ENCODE measurements at places on chromosomes 5 and 9.

DNA sequence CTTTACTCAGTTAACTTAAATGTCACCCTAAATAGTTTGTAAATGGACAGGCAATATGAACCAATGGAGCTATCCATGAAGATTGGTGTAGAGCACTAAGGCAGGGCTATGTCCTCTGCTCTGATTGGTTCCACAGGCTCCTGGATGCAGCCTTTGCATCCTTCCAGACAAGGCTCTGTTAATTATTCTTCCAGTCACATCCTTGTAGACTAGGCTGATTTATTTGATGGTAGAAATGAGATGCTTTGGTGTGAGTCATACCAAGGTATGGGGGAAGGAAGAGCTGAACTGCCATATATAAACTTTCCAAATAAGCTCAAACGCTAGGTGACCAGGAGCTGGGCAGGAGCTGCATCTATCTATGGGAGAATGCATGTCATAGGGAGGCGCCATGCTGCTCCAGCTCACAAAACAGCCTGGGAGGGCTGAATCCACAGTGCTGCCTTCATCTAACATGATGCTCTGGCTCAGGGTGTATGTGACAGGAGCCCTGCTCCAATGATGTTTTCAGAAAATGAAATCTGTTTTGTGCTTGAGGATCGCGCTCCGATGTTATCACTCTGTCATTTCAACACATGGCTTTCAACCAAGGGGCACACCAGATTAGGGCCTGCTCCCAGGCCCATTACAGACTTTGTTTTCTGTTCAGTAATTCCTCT lies 818.0 kb upstream of the ZNF608 start:
- H3K4me3 ChIP-seq, result no peak overlapping the region
- peaks cover 4% of the 10 kb centered on the region for H3K27me3 ChIP-seq
- no peak overlapping the region for H3K27ac ChIP-seq
- H3K36me3 ChIP-seq, result no peaks in the 10 kb centered on the region

DNA sequence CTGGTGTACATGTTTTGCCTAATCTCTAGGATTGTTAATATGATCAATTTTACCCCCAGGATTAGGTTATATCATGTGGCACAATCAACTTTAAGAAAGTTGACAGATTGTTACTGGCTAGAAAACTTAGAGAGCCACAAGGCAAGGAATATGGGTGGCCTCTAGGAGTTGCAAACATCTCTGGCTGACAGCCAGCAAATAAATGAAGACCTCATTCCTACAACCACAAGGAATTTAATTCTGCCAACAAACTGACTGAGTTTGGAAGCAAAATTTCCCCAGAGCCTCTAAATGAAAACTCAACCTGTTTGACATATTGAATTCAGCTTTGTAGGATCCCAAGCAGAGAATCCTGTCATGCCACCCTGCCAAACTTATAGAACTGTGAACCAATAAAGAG lies 196.4 kb upstream of the PTGER4 start:
- peak overlapping the region; percentile 91 for H3K27ac ChIP-seq
- H3K36me3 ChIP-seq, result no peaks in the 10 kb centered on the region
- no peaks in the 10 kb centered on the region for H3K27me3 ChIP-seq

DNA sequence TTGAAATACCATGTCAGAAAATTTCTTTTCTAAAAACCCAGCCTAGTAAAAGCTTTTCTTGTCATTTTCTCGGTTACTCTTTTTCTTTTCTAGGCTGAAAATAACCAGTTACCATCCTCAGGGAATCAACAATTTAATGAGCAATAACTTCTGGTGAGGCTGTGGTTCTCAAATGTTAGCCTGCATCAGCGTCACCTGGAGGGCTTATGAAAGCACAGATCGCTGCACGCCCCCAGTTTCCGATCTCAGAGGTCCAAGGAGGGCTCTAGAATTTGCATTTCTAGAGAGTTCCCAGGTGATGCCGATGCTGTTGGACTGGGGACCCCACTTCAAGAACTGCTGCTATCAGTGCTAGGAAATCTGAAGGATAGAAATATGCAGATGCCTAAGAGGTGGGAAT lies 28.9 kb upstream of the TLE1 start:
- no peak overlapping the region for H3K4me3 ChIP-seq
- no peak for DNase-seq

GRCh38 chr5:21661184-21661583 lies 1192.0 kb downstream of the CDH12 start:
- no peaks in the 10 kb centered on the region for H3K36me3 ChIP-seq
- no peaks in the 10 kb centered on the region for H3K4me1 ChIP-seq
- DNase-seq, result no peak
- no peaks in the 10 kb centered on the region for H3K27me3 ChIP-seq
- H3K27ac ChIP-seq, result no peak overlapping the region

DNA sequence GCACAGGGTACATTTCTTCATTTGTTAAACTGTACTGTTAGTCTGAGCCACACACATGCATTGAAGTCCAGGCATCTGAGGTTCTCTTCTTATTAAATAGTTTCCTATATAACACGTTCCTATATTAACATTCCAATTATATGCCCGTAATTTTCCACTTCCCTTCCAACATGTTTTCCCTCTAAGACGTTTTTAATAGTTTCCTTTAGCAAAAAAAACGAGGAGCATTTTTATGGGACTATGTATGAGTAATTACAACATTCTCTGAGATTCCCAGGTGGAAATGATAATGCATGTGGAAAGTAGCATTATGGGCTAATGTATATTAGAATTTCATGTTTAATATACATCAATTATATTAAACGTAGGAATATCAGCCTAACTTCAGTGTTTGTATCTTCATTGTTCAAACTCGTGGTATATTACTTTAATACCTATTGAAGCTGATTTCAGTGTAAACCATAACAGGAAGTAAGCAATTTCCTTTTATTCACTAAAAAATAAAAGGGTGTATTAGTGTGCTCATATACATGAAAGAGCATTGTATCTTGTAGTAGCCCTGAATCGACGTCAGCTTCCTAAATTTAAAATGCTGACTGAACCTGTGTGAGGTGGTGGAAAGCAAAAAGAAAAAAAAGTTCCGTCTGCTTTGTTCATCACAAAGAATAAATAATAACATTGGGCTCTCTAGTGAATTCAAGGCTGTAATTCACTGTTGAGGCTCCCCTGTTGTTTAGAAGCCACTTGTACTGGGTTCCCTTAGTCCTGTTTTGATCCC lies 11.3 kb downstream of the SMARCA2 start:
- peaks cover 11% of the 10 kb centered on the region for H3K36me3 ChIP-seq
- no peaks in the 10 kb centered on the region for H3K27me3 ChIP-seq
- no peak overlapping the region for H3K27ac ChIP-seq
- DNase-seq, result no peak
- peaks cover 71% of the 10 kb centered on the region for H3K4me1 ChIP-seq
- no peak overlapping the region for H3K4me3 ChIP-seq

DNA sequence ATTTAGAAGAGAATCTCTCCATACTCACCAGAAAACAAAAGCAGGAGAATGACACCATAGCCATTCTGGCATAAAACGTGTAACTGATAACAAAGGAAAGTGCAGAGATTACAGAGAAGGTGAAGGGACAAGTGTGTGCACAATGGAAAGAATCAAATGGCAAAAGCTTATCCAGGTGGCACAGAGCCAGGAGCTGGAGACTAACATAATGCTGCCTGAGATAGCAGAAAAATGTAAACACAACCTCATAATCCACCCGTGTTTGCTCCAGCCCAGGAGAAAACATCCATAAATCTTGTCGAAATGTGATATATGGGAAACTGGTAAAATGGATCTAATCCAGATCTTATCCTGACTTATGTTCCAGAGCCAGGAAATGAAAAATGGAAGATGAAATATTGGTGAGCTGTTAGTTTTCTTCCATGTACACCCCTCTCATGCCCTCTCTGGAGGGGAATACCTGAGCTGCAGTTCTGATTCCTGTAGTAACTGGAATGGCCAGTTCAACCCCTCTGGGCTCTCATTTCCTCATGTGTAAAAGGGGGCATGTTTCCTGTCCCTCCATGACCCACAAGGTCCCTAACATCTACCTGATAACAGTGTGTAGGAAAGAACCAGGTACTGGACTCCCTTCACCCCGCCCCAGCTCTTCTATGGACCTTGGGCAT lies 212.3 kb upstream of the DAPK1 start:
- no peak for DNase-seq
- no peak overlapping the region for H3K4me3 ChIP-seq
- peaks cover 2% of the 10 kb centered on the region for H3K27me3 ChIP-seq
- no peaks in the 10 kb centered on the region for H3K36me3 ChIP-seq
- no peaks in the 10 kb centered on the region for H3K4me1 ChIP-seq
- no peak overlapping the region for H3K27ac ChIP-seq

GRCh38 chr5:96031811-96032261 lies 70.2 kb upstream of the ELL2 start:
- H3K4me1 ChIP-seq, result no peaks in the 10 kb centered on the region
- no peak for DNase-seq
- H3K36me3 ChIP-seq, result no peaks in the 10 kb centered on the region
- no peaks in the 10 kb centered on the region for H3K27me3 ChIP-seq
- no peak overlapping the region for H3K4me3 ChIP-seq

DNA sequence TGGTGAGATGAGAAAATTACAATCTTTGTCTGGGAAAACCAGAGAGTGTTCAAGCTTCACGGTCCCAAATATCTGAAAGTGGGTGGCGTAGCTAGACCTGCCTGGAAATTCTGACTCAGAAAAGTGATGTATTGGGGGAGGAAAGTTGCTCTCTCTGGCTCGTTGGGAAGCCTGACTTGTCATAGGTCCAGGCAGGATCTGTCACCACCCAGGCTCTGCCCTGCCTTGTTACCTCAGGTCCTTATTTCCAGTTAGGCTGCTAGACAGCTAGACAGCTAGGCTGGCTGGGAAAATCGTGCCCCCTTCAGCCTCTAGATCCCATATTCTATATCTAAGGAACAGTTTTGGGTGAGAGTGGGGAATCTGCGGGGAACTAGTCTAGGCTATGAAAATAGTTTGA lies 41.0 kb upstream of the HCN1 start:
- no peak overlapping the region for H3K4me3 ChIP-seq
- H3K4me1 ChIP-seq, result no peaks in the 10 kb centered on the region
- H3K27me3 ChIP-seq, result no peaks in the 10 kb centered on the region
- no peak overlapping the region for H3K27ac ChIP-seq

- no peak overlapping the region for H3K27ac ChIP-seq
- H3K27me3 ChIP-seq, result no peaks in the 10 kb centered on the region
Observed at GRCh38 chr5:3287516-3287915, 308.1 kb upstream of the IRX1 start.

DNA sequence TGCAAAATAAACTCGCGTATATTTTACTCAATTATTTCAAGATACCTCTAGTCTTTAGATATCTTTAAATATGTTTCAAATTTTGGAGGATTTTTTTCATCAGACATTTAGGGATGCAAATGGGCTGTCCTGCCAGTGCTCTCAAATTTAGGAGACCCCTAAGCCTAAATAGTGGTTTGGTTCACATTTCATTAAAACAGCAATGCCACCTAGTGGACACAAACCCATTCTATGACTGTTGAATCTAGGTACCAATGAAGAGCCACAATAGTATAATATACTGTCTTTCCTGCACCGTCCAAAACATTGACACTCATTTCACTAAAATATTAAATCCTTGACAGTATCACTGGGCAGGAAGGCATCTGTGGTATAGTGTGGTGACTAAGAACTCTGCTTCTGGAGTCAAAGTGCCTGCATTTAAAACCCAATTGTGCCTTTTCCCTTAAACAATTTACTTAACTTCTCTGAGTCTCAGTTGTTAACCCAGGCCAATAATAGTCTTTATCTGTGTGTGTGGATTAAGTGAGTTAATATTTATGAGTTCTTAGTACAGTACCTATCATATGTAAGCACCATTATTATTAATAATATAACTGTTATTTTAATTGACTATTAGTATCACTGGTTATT lies 148.0 kb downstream of the RORB start:
- H3K4me1 ChIP-seq, result no peaks in the 10 kb centered on the region
- no peaks in the 10 kb centered on the region for H3K36me3 ChIP-seq
- H3K27ac ChIP-seq, result no peak overlapping the region
- peak; percentile 1 for DNase-seq
- no peak overlapping the region for H3K4me3 ChIP-seq

- DNase-seq, result no peak
- peaks cover 2% of the 10 kb centered on the region for H3K27me3 ChIP-seq
- H3K27ac ChIP-seq, result peak overlapping the region; percentile 29
- no peaks in the 10 kb centered on the region for H3K36me3 ChIP-seq
- peaks cover 30% of the 10 kb centered on the region for H3K4me1 ChIP-seq
Observed at GRCh38 chr5:139708434-139708861, 60.3 kb downstream of the CXXC5 start.

DNA sequence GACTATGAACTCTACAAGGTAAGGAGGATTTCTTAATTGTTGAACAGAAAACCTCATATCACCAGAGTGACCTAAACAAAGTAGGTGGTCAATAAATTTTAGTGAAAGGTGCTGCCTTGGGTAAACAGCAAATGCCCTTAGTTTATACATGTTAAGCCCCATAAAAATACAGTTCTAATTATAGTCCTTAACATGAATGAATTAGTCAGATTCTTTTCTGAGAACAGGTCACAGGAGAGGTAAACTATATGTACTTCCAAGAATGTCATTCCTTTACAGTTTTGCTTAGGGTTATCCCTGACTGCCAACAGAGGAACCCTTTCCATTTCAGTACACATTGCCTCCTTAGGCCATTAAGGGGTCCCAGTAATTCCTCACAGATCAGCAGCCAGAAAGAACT lies 64.9 kb downstream of the PLPP1 start:
- DNase-seq, result no peak
- peaks cover 10% of the 10 kb centered on the region for H3K36me3 ChIP-seq
- H3K4me3 ChIP-seq, result no peak overlapping the region
- no peaks in the 10 kb centered on the region for H3K27me3 ChIP-seq
- H3K4me1 ChIP-seq, result peaks cover 3% of the 10 kb centered on the region
- H3K27ac ChIP-seq, result no peak overlapping the region

GRCh38 chr5:80057921-80058320 lies 22.8 kb downstream of the THBS4 start:
- H3K4me1 ChIP-seq, result no peaks in the 10 kb centered on the region
- no peak for DNase-seq
- H3K27me3 ChIP-seq, result peaks cover 5% of the 10 kb centered on the region
- H3K36me3 ChIP-seq, result no peaks in the 10 kb centered on the region
- no peak overlapping the region for H3K4me3 ChIP-seq
- no peak overlapping the region for H3K27ac ChIP-seq

DNA sequence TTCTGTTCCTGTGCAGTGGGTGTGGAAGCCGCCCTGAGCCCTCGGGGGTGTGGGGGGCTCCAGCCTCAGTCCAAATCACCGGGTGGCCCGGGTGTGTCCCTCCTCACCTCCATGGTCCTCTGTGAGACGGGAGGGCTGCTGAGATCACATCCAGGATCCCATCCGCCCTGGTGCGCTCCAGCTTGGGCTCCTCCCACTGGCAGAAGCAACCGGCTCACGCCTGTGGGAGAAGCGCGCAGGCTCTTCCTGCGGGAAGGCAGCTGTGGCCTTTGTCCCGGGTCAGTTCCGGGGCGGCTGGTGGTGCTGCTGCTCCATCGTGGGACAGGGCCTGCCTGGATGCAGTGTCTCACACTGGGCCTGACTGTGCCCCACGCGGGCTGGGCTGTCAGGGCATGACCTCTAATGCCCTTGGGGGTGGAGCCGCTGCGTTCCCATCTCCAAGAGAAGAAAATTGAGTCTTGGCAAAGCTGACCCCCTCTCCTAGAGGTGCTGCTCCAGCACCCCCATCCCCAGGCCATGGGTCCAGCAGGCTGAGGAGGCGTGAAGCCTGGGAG lies 18.5 kb downstream of the OLFM1 start:
- no peak overlapping the region for H3K4me3 ChIP-seq
- DNase-seq, result no peak
- no peaks in the 10 kb centered on the region for H3K36me3 ChIP-seq
- no peak overlapping the region for H3K27ac ChIP-seq
- H3K27me3 ChIP-seq, result peaks cover 13% of the 10 kb centered on the region

GRCh38 chr5:149796030-149796429 lies 65.9 kb downstream of the PPARGC1B start:
- H3K27me3 ChIP-seq, result no peaks in the 10 kb centered on the region
- H3K4me3 ChIP-seq, result no peak overlapping the region
- H3K4me1 ChIP-seq, result peaks cover 43% of the 10 kb centered on the region
- no peak overlapping the region for H3K27ac ChIP-seq
- DNase-seq, result no peak
